ENCODE measurements at places on chromosomes 7 and 10.

GRCh38 chr10:86347856-86348255, 18.7 kb downstream of the GRID1 start:
- no peak for DNase-seq

DNA sequence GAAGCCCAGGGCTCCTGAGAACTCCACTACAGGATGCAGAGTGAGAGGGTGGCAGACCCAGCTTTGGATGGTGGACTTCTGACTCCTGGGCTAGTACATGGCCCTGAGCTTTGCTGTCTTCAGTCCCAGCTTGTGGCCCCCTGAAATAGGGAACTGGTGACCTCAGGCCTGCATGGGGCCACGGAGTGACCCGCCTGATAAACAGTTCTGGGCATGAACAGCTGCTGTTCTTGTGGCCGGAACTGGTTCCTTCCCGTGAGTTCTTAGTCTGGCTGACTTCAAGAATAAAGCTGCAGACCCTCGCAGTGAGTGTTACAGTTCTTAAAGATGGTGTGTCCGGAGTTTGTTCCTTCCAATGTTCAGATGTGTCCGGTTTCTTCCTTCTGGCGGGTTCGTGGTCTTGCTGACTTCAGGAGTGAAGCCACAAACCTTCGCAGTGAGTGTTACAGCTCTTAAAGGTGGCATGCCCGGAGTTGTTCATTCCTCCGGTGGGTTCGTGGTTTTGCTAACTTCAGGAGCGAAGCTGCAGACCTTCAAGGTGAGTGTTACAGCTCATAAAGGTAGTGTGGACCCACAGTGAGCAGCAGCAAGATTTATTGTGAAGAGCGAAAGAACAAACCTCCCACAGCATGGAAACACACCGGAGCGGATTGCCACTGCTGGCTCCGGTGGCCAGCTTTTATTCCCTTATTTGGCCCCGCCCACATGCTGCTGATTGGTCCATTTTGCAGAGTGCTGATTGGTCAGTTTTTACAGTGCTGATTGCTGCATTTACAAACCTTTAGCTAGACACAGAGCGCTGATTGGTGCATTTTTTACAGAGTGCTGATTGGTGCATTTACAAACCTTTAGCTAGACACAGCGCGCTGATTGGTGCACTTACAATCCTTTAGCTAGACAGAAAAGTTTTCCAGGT, 268.0 kb downstream of the ZEB1 start:
- DNase-seq = no peak

GRCh38 chr7:133650487-133651300, 397.8 kb downstream of the EXOC4 start:
- no peak for DNase-seq

DNA sequence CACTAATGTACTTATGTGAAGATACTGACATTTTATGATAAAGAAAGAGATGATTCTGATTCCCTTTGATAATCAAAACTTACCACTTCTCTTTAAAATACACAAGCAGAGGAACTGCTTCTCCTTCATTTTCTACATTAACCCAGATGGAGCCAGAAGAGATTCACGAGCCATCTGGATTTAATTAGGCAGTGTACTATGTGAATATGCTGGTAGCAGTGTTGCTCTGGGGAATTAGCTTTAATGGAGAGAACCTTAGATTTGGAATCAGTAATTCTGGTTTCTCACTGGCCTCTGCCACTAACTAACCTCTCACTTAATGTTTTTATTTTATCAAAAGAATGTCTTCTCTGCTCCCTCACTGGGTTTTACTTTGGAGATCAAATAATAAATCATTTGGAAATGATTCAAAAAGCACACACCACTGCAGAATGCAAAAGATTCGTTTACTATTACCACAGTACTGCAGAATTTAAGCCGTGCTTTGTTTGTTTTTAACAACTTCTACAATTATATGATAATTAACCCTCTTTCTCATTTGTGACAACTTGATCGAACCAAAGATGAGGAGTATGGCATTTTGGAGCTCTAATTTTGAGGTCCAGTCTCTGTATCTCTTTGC, 77.5 kb upstream of the PHYHIPL start:
- DNase-seq = peak; percentile 26

GRCh38 chr10:30059209-30060107, at the start of gene JCAD:
TSS of gene JCAD (minus strand) at chr10:30059586. CDS start at chr10:30047812, 11,774 bp downstream.
- DNase-seq = no peak

- no peak for DNase-seq
Measured at GRCh38 chr7:141198194-141198958, 124.5 kb downstream of the TMEM178B start.

DNA sequence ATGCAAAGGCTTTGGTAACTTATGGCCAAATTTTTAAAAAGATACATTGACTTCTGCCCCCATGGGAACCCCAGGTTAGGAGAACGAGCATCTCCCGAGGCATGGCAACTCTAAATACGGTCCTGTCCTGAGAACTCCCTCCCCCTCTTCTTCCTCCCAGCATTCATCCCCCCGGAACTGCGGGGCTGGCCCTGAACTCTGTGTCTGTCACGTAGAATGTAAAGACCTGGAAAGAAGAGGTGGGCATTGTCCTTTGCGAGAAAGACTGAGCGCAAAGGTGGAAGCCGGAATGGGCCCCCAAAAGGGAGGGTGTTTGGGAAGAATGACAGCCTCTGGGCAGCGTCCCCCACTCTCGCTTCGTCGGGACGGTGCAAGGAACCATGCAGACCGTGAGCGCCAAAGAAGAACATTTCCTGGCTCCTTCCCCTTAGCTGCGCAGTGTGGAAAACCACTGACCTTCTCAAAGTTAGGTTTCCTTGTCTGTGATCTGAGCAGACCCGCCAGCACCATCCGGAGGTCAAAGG, 21.0 kb downstream of the SHH start:
- DNase-seq = no peak

- no peak for DNase-seq
Measured at GRCh38 chr10:119378737-119379067, 163.8 kb downstream of the RGS10 start.

GRCh38 chr7:75916259-75916658, 1.3 kb downstream of the POR start:
- DNase-seq = no peak

GRCh38 chr10:97584060-97584797, at the start of gene HOGA1:
TSS of gene HOGA1 (plus strand) at chr10:97584389. CDS start at chr10:97584704, 315 bp downstream.
- DNase-seq = no peak

DNA sequence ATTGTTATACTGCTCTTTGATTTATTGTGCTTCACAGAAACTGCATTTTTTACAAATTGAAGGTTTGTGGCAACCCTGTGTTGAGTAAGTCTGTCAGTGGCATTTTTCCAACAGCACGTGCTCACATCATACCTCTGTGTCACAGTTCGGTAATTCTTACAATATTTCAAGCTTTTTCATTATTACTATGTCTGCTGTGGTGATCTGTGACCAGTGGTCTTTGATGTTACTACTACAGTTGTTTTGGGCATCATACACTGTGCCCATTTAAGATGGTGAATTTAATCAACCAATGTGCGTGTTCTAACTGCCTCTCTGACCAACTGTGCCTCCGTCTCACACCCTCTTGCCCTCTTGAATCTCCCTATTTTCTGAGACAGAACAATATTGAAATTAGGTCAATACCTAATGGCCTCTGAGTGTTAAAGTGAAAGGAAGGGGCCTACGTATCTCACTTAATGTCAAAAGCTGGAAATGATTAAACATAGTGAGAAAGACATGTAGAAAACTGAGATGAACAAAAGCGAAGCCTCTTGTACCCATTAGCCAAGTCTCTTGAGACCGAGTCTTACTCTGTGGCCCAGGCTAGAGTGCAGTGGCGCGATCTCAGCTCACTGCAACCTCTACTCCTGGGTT, 20.2 kb upstream of the ASL start:
- no peak for DNase-seq

GRCh38 chr7:108012499-108013430, 9.8 kb upstream of the LAMB1 start:
- DNase-seq = no peak

- DNase-seq = no peak
Measured at GRCh38 chr10:63498665-63499064, 22.5 kb upstream of the REEP3 start.

DNA sequence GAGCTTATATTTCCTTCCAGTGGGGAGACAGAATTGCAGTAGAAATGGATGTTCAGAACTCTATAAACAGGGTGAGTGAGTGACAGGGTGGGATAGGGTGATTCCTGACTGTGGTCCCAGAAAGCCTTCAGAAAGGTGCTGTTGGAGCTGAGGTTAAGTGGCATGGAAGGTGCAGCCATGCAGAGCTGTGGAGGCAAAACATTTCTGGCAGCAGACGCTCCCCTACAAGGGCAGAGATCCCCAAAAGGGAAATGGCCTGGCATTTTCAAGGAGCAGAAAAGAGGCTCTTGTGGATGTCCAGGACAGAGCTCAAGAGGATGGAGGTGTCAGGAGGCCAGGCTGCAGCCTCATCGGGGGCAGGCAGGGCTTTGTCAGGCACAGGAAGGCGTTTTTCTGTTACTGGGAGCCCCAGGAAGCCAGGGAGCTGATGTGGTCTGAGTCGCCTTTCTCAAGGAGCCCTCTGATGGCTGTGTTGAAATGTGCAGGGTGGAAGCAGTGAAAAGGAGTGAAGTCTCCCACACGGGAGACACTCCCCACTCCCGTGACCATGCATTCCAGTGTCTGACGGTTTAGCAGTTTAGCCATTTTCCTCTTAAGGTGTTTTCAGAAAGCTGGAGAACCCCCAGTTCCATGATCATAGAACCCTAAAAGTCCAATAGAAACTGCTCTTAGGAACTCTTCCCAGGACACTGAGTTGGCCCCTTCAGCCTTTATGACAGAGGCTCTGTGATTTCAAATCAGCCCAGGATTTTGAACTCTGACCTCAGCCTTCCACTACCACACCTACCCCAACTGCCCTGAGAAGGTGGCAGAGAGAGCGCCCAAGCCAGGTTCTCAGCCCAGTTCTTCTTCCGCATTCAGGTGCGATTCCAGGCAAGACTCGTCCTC, 96.2 kb downstream of the C10orf105 start:
- DNase-seq = no peak

- DNase-seq = no peak
Measured at GRCh38 chr7:83015916-83016315, 146.8 kb downstream of the PCLO start.

DNA sequence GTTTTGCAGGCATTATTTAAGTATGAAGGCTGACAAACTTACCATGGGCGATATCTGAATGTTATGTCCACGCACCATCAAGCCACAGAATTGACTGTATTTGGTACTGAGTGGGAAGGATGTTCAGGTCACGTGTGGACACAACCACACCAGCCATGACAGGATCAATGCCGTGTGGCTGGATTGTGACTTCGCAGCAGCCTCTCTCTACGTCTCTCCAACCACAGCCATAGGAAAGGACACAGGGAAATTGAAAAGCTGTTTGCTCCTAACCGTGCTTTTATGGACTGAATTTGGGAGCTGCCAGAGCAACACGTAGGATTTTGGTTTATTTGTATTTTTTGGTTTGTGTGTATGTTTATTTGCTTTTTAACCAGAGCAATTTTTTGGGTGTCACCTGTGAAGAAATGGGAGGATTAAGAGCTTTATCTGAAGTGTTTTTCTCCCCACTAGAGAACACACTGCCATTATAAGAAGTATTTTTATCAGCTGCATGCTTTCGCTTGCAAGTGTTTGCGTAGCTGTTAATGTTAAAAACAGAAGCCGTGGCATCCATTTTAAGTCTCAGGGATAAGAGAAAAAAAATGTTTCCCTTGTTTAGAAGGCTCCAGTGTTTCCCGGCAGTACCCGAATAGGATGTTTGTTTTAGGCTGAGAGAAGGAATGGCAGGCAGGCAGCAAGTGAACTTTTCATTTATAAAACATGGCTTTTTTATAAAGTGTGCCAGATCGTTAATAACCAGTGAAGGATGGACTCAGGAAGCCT, 401.1 kb upstream of the NFE2L3 start:
- no peak for DNase-seq

GRCh38 chr10:6347391-6347951, 144.7 kb downstream of the PFKFB3 start:
- DNase-seq = no peak

DNA sequence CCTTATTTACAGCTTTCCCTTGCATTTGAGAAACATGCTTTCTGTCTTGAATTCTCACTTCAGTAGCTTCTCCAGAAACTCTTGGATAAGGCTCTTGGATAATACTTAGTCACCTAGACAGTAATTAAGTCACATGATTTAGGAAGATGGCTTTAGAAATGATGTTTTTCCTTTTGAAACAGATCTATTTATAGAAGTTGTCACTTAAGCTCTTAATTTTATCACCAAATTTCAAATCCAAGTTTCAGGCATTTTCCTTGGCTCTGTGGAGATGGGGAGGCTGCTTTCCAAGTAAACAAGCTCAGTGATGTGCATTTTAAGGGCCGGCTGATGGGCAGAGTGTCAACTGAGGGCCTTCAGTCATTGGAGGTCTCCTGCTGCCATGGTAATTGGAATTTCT, 130.3 kb downstream of the SRI start:
- DNase-seq = no peak

DNA sequence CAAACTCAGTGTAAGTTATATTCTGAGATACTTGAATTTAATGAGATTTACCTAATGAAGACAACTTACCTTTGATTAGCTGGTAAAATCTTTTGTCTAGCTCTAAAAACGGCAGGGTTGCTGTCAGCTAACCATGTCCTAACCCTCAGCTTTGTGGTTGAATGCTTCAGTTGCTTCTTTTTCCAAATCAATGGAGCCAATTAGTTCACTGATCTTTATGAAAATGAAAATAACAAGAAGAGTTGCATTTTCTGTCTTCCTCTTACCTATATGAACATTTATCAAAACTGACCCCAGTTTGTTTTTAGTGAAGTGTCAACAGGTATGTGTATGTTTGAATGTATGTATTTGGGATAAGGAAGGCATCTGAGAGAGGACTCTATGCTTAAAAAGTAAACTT, 253.1 kb upstream of the MTPN start:
- no peak for DNase-seq

GRCh38 chr7:103576641-103577040, 130.6 kb upstream of the SLC26A5 start:
- no peak for DNase-seq

DNA sequence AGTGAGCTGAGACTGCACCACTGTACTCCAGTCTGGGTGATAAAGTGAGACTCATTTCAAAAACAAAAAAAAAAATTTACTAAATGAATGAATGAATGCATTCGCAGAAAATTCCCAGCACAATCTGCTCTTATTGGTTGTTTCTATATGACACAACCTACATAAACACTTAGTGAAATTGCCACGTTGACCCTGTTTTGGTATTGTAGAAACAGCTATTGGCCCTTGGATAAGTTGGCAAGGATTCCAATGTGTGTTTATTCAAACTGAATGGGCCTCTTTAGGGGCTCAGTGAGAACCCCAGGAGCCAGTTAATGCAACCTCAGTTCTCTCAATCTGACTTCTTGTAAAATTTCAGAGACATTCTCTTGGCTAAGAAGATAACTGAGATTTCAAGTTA, 66.0 kb downstream of the HHEX start:
- no peak for DNase-seq

DNA sequence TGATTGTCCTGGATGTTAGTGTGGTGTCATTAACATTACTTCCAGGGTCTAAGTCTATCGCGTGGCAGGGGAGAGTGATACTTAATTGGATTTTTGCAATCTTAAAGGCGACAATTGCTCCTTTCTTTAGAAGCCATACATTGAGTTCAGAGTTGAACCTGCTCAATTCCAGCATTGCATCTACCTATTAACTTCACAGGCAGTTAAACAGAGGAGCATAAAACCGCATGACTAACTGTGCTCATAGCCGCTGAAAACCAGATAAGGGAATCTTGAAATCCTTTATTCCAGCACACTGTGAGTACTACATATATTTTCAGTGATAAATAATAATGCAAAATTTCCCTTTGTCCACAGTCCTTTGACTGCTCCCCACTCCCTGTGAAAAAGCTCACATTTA, 255.3 kb downstream of the STK31 start:
- DNase-seq = no peak

GRCh38 chr10:27223964-27224363, 16.6 kb downstream of the ACBD5 start:
- DNase-seq = no peak

GRCh38 chr7:20834656-20835055, 48.0 kb upstream of the SP8 start:
- no peak for DNase-seq
